ENCODE measurements at places on chromosomes 12 and 14.

- DNase-seq, result no peak
Measured at GRCh38 chr12:131389054-131390013, 321.6 kb upstream of the SFSWAP start.

DNA sequence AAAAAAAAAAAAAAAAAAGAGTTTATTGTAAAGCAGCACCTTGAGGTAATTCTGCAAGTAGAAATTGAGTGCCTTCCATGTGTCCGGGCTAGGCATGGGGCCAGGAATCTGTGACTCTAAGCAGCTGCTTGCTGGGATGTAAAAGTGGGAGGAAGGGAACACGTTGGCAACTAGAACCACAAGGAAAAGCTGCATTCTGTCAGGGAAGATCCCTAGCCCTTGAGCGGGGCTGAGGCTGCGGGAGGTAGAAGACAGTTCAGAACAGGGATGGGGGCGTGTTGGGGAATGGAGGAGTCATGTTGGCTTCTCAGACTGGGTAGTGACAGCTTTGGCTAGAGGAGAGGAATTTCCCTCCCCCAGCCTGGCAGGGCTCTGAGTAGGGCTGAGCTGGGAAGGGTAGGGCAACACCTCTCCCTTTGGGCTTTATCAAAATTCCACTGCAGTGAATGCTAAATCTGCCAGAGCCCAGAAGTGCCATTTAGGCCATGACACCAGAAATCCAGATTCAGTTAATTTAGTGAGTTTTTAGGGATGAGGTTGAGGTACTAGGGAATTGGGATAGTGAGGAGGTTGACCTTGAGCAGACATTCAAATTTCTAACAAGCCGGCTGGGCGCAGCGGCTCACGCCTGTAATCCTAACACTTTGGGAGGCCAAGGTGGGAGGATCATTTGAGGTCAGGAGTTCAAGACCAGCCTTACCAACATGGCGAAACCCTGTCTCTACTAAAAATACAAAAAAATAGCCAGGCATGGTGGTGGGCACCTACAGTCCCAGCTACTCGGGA lies 3.4 kb upstream of the TRAFD1 start:
- DNase-seq, result no peak

GRCh38 chr12:116087962-116088361 lies 189.5 kb downstream of the MED13L start:
- no peak for DNase-seq

GRCh38 chr14:100108840-100109593 lies 43.8 kb downstream of the EVL start:
- DNase-seq, result no peak

DNA sequence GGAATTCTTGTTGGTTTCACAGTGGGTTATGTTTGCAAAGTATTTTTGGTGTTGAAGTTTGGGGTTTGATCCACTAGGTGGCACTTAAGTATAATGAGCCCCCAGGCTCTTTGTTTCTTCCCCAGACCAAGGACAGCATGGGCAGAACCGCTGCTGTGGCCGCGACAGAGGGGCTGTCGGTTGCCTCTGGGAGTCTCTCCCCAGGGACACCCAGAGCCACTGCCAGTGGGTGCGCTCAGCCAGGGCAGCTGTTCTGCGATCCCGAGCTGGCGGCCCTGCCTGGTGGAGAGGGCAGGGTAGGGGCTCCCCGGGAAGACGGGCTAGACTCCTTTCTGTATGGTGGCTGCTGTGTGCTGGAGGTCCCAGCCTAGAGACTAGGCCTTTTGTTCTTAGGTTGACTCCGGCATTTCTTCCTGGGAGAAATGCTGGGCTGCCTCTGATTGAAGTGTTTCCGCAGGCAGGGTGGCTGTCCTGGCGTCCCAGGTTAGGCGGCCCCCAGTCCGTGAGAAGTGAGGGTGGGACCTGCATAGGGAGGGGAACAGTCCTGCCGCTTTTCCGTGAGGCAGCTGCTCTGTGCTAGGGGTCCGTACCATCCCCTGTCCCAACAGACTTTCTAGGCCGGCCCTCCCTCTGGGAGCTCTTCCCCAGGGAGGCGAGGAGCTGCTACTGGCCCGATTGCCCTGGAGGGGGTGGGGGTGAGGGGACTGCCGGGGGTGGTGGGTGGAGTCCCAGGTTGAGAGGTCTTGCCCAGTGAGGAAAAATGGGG lies 253.1 kb upstream of the PELI2 start:
- DNase-seq, result no peak

GRCh38 chr12:106953352-106954250 lies 2.1 kb upstream of the TMEM263 start:
- DNase-seq, result no peak

- no peak for DNase-seq
Measured at GRCh38 chr12:52539083-52539820, 13.7 kb downstream of the KRT71 start.

- no peak for DNase-seq
Measured at GRCh38 chr12:57133916-57134315, 5.6 kb downstream of the LRP1 start.

- DNase-seq, result no peak
Measured at GRCh38 chr14:22505697-22506377, 83.2 kb downstream of the DAD1 start.

DNA sequence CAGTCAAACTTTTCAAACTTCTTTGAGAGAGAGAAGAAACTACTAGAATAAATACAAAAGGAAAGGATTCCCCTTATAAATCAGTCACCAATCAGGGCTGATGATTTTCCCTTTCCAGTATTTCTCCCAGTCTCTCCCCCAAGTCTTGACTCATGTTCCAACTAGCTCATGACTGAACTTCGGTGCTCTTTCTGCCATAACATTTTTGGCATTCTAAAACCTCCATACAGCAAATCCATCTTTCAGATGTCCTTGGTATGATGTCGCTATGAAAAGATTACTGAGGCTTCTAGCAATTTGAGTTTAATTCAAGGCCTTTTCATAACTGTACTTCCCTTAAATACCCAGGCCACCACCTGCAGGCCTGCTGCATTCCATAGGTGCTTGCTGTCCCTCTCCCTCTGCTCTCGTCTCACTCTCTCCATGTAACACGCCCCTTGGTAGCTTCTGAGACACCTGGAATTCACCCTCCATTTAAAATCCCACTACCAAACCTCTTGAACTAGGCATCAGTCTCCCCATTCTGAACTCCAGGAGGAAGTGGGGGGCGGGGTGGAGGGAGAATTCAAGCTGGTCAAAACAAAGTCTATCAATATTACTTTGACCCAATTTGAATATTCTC lies 2.4 kb downstream of the PRKD1 start:
- no peak for DNase-seq

DNA sequence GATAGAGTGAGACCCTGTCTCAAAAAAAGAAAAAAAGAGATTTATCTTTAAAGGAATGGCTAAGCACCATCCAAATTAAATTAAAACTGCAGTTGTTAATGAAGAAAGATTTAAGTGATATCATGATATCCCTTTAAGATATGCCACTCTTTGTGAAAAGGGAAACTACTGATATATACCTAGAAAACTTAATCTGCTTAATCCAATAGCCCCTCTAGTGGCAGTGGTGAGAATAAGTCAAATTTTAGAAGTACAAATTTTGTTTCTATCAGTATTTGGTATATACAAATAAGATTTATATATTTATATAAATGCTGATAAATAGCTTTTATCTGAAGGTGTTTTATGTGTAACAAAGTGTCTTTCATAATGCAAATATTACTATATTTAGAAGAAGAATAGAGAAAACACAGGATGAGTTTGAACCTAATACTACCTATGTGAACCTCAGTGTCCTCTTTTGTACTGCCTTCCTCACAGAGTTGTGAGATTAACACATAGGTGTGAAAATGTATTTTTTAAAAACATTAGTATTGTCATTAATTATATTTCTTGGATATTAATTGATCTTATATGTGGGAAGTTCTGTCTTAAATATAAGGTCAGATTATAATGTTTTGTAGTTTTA lies 51.4 kb upstream of the GARIN2 start:
- peak; percentile 12 for DNase-seq

- no peak for DNase-seq
Measured at GRCh38 chr14:26088275-26088674, 509.6 kb downstream of the NOVA1 start.

DNA sequence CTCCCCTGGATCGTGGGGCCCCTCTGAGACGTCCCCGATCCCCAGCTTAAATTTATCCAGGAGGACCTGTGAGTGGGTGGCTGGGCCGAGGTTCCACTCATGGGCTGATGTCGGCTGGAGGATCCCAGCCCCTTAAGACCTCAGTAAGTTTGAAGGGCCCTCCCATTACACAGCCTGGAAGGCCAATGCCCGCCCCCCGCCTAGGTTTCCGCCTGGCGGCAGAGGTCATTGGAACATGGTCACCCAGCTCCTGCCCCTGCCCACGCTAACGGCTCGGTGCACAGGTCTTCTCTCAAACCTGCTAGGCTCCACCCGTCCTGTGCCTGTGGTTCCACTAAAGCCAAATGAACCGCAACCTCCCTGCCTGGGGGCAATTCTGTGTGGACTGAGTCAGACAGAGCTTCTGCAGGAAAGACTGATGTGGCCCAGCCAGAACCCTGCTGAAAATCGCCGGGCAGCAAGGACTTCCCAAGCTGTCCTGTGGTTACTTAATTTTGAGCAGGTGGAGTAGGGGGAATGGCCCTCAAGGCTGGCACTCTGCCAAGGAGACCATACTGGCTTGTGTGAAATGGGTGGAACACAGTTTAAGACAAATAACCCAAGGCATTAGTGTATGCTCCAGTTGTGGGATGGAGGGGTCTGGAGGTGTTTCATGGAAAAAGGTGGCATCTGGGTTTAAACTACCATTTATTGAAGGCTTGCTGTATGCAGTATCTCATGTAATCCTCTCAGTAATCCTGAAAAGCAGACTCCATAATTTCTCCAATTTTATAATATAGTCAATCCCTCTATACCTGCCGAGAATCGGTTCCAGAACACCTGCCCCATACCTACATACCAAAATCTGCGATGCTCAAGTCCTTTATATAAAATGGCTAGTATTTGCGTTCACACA lies 903 bp upstream of the NT5DC3 start:
- peak; percentile 9 for DNase-seq

- DNase-seq, result no peak
Measured at GRCh38 chr12:27619308-27619707, 76.9 kb upstream of the REP15 start.

- DNase-seq, result no peak
Measured at GRCh38 chr14:104576970-104577332, 2.6 kb upstream of the C14orf180 start.

GRCh38 chr14:67317822-67318221 lies 41.8 kb downstream of the ATP6V1D start:
- DNase-seq, result no peak

DNA sequence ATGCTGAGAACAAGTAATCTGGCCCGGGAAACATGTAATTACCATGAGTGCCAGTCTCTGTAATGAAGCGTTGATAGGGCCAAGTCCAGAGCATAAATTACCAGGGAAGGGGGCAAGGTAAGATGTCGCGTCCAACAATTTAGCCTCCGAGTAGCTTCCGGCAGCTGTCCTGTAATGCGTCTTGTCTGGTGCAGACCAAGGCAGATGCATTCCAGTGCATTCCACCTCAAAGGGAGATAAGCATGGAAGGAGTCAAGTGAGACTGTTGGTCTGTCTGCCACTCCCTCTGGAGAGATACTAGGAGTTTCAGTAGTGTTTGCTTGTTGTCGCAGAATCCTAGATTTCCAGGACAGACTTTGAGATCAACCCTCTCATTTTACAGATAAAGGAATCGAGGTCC lies 218.3 kb downstream of the AACS start:
- DNase-seq, result no peak

DNA sequence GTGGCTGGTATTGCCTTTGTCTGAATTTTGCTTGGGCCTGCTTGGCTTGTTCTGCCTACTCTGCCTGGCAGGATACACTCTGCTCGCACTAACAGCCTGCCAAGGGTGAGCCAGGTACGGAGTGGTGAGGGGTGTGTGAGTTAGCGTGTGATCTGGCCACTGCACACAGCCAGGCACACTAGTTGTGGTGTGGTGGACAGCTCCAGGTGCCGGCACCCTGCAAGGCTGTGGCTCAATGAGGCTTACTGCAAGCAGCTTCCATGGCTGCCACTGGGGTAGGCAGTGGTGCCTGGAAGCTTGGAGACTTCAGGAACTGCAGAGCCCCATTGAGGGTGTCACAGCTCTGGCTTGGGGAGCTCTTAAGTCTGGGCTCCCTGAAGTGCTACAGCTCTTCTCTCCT lies 87.4 kb downstream of the GPHN start:
- DNase-seq, result no peak

DNA sequence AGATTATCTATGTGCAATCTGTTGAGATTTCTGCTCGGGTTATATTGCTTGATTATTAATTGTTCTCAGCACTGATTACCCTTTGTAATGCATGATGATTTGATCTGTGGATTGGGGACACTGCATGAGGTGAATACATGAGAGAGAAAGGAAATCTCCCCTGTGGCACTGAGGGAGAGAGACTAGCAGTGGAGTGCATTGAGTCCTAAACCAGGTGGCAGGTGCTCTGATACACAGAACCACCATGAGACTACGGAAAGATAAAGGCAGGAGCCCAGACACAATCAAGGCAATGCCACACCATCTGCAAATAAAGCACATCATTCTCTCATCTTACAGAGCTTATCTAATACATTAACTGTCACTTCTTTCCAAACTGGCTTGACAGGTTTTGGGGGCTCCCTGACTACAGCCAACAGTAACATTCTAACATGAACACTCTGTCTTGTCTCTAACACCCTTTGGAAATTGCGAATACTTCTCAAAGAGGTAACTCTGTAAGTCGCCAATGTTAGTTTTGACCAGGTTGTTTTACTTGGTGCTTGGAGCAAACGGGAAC lies 37.6 kb upstream of the TSPAN8 start:
- DNase-seq, result no peak

GRCh38 chr12:71431991-71432390 lies 7.6 kb upstream of the LGR5 start:
- DNase-seq, result no peak

DNA sequence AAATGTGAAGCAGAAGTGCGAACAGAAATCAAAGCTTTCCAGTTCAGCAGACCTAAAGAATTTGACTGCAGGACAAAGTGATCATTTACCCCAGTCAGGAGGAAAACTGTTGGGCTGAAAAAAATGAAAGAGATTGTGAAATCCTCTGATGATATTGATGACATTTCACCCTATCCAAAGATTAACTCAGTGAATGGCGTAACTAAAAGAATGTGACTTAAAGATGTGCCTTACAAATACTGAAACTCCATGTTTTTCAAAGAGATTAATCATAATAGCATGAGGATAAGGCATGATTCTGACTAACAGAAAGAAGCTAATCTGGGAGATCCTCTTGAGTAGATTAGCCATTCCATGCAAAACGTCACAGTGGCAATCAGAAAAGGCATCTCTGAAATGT lies 225.6 kb downstream of the DUSP6 start:
- no peak for DNase-seq

GRCh38 chr12:105201299-105201698 lies 34.7 kb downstream of the APPL2 start:
- no peak for DNase-seq

- DNase-seq, result no peak
Measured at GRCh38 chr12:62900686-62901272, 34.2 kb downstream of the PPM1H start.

GRCh38 chr14:100898935-100899883 lies 4.3 kb downstream of the RTL1 start:
- no peak for DNase-seq
